ENCODE measurements at places on chromosomes 6 and 20. TPM values are rescaled to one million over a fixed set of nuclear protein-coding genes. Genes with fewer than 3 reads are reported as not detected.

DNA sequence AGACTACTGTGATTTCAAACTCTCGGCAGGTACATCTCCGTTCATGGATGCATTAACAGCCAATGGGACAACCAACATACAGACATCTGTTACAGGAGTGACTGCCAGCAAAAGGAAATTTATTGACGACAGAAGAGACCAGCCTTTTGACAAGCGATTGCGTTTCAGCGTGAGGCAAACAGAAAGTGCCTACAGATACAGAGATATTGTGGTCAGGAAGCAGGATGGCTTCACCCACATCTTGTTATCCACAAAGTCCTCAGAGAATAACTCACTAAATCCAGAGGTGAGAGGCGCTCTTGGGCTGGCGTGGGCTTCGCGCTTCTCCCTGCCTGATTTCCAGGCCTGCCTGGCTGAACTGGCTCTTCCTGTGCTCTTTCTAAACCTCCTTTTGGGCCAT is 68.4 kb downstream of the RPP40 start:
- no peak for DNase-seq

PRSS16 gene
- 0.05 TPM for total RNA-seq

DNA sequence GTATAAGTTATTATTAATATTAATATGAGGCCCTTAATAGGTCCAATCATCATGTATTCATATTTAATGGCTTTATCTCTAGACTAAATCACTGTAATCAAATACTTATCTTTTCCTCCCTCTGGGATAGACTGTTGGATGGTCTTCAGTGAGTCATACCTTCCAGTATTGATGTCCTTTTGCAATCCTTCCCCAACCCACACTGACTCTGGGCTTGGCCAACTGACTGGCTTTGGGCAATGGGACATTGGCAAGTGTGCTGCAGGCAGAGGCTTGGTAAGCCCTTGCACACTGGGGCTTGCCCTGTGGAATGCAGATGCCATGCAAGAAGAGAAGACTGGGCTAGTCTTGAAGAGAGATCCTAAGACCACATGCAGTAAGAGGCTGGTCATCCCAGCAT is 136.6 kb downstream of the CCDC170 start:
- DNase-seq, result no peak

PPT2 gene
- 18.0 TPM for total RNA-seq
